ENCODE measurements at places on chromosomes 2 and 18.

DNA sequence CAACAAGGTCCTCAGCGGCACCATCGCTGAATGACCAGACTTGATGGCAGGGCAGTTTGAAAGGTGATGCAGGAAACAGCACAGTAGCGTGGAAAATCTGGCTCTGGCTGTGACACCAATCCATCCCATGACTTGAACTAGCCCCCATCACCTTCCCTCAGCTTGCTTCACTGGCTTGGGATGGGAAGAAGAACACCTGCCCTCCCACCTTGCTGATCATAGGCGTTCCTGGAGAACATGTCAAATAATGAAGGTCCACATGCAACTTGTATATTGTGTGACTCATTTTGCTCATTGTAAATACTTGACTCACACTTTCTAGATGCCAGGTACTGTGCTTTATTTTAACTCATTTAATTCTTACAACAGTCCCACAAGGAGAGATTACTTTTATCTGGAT, 292.4 kb upstream of the SPRED2 start:
- H3K4me3 ChIP-seq, result no peak overlapping the region
- H3K27ac ChIP-seq, result no peak overlapping the region
- H3K36me3 ChIP-seq, result no peaks in the 10 kb centered on the region
- DNase-seq, result no peak
- no peaks in the 10 kb centered on the region for H3K27me3 ChIP-seq

DNA sequence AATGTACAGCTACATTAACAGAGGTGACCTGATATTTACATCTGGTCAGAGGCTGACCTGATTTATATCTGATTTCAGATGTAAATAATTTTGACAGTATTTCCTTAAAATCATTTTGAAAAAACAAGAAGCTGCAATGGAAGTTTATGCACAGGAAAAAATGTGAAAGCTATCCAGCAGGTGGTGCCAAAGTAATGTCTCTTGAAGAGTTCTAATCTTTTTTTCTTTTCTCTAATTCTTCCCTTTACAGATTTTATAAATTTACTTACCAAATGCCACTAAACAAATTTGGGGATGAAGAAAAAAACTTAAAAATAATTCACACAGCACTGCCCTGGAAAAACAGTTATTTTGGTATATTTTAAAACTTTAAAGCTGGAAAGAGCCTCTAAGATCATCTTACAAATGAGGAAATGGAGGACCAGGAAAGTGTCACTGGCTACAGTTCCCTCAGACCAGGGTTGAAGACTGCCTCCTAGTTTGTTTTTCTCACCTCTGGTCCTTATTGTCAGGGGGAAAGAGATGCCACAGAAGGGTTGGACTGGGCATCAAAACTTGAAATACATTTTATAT, 16.4 kb upstream of the FBLN7 start:
- peaks cover 18% of the 10 kb centered on the region for H3K36me3 ChIP-seq
- H3K27me3 ChIP-seq, result no peaks in the 10 kb centered on the region
- H3K4me1 ChIP-seq, result no peaks in the 10 kb centered on the region
- DNase-seq, result peak; percentile 68
- no peak overlapping the region for H3K27ac ChIP-seq

DNA sequence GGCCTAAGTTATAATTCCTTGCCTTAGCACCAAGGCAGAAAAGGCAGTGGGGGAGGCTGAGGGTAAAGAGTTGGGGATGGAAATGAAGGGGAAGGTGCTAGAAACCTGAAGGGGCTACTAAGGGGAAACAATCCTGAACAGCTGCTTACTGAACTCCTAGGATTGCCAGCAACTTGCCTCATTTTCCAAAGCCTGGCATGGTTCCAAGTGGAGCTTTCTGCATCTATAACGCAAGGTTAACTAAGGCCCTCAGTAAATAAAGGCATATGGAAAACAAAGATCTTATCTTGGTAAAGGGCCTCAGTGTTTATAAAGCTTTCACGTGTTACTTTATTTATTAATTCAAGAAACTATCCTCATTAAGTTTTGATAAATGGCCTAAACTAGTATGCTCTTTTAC, 10.9 kb downstream of the MEP1B start:
- H3K4me1 ChIP-seq, result no peaks in the 10 kb centered on the region
- H3K36me3 ChIP-seq, result no peaks in the 10 kb centered on the region
- peaks cover 4% of the 10 kb centered on the region for H3K27me3 ChIP-seq
- H3K4me3 ChIP-seq, result no peak overlapping the region

DNA sequence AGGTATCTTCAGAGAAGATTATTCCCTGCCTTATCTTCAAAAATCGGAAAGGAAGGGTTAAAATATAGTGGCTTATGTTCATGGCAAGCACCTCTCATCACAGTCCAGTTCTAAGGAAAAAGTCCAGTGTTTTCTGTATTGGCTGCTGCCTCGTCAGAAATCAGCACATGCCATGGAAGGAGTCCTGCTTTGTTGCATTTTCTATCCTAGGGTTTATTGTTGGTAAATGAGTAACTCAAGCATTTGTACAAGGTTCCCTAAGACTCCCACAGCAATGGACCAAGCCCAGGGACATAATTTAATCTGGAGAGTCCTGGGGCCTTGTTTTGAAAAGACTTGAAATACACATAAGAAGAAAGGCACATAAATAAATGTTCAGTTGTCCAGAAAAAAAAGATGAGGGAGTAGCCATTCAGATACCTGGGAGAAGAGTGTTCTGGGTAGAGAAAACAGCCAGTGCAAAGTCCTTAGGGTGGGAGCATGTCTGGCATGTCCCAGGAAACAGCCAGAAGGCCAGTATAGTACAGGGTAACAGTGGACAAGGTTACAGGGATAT, 26.4 kb downstream of the NBEAL1 start:
- H3K4me1 ChIP-seq, result no peaks in the 10 kb centered on the region
- H3K27ac ChIP-seq, result no peak overlapping the region
- DNase-seq, result no peak
- no peaks in the 10 kb centered on the region for H3K27me3 ChIP-seq
- H3K4me3 ChIP-seq, result no peak overlapping the region

DNA sequence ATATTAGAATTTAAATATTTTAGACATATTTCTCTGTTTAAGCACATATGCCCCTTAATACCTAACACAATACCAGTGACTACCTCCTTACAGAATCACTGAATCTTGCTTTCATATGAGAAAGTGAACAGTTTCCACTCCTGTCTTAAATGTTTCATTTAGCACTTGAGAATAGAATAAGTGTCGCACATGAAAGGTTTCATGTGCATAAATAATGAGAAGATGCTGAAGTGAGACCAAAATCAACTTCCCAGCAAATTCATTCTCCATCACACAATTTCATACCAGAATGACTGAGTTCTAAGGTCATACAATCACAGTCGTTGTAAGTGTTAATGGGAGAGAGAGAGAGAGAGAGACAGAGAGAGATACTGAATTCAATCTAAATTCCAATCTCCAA, 51.2 kb downstream of the ATIC start:
- H3K27ac ChIP-seq, result no peak overlapping the region
- H3K36me3 ChIP-seq, result peaks cover 19% of the 10 kb centered on the region
- H3K4me1 ChIP-seq, result no peaks in the 10 kb centered on the region
- H3K4me3 ChIP-seq, result no peak overlapping the region

GRCh38 chr2:147430408-147430807, 414.4 kb upstream of the ACVR2A start:
- no peak overlapping the region for H3K4me3 ChIP-seq
- no peaks in the 10 kb centered on the region for H3K36me3 ChIP-seq
- no peaks in the 10 kb centered on the region for H3K27me3 ChIP-seq
- peaks cover 8% of the 10 kb centered on the region for H3K4me1 ChIP-seq

DNA sequence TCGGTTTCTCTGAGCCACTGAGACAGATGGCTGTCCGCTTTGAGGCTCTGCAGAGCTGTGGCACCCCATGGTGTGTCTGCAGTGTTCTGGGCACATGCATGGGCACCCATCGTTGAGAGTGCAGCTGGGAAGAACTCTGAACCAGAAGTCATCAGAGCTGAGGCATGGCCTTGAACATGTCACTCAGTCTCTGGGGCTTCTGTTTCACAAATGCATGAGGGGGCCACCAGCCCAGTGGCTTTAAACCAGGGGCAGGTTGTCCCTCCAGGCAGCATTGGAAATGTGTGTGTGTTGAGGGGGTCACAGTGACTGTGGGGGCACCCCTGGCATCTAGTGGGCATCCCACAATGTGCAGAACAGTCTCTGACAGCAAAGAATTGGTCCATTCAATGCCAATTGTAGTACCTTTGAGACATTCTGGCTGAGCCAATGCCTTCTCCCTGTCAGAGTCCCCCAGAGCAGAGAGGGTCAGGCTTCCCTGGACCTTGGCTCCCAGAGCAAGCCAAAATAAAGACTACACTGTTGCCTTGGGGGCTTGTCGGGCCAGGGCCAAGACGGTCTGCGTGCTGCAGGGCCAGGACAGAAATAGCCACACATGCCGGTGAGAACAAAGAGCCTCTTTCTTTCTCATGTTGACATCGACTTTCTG, 9.3 kb upstream of the PSMD1 start:
- no peak overlapping the region for H3K27ac ChIP-seq
- no peak overlapping the region for H3K4me3 ChIP-seq
- H3K27me3 ChIP-seq, result peaks cover 19% of the 10 kb centered on the region
- H3K36me3 ChIP-seq, result no peaks in the 10 kb centered on the region

GRCh38 chr2:153872311-153873051, 759 bp downstream of the GALNT13 start:
- peaks cover 3% of the 10 kb centered on the region for H3K36me3 ChIP-seq
- H3K27me3 ChIP-seq, result peaks cover 27% of the 10 kb centered on the region
- DNase-seq, result no peak

GRCh38 chr18:5466256-5466655, 77.5 kb downstream of the EPB41L3 start:
- no peaks in the 10 kb centered on the region for H3K27me3 ChIP-seq
- H3K4me3 ChIP-seq, result no peak overlapping the region
- DNase-seq, result no peak
- H3K36me3 ChIP-seq, result peaks cover 1% of the 10 kb centered on the region
- peak overlapping the region; percentile 42 for H3K27ac ChIP-seq

GRCh38 chr18:9348079-9348671, 13.6 kb downstream of the TWSG1 start:
- H3K36me3 ChIP-seq, result peaks cover 11% of the 10 kb centered on the region
- no peak overlapping the region for H3K27ac ChIP-seq
- no peaks in the 10 kb centered on the region for H3K27me3 ChIP-seq
- H3K4me3 ChIP-seq, result no peak overlapping the region
- DNase-seq, result no peak

GRCh38 chr2:99867770-99868169, 274.6 kb downstream of the AFF3 start:
- H3K4me1 ChIP-seq, result no peaks in the 10 kb centered on the region
- H3K36me3 ChIP-seq, result no peaks in the 10 kb centered on the region
- no peak overlapping the region for H3K27ac ChIP-seq
- no peaks in the 10 kb centered on the region for H3K27me3 ChIP-seq

DNA sequence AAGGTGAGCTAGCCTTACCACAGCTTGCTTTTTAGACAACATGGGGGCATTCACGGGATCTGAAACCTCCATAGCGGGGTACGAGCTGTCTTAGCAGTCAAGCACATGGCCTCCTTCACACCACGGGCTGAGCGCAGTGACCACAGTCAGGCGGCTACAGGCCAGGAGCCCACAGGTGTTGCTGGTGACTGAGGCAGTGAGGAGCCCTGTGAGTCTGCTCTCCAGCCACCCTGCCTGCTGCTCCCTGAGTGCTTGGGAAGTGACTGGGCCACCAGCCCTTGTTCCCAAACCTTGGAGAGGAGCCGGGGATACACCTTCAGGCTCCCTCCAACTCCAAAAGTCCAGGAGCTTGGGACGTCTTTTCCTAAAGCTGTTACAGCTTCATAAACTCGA, 418.1 kb upstream of the MYT1L start:
- H3K4me1 ChIP-seq, result no peaks in the 10 kb centered on the region
- no peak overlapping the region for H3K4me3 ChIP-seq
- DNase-seq, result no peak
- H3K27ac ChIP-seq, result no peak overlapping the region

DNA sequence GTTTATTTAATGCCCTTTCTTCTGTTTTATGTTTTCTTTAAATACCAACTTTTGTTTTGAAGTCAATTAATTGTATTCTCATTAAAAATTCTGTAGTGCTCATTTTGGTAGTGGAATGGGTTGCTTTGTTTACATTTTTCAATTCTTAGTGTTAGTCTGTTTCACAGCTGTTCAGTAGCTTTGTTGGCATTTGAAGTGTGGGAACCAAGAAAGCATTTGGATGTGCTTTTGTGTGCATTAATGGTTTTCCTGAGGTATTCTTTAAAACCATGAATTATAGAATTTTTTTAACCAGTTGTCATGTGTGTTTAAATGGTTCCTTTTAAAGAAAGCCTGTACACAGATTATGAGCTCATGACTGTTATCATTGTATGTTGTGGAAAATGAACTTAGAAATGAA, 19.7 kb downstream of the MIB1 start:
- no peak for DNase-seq
- H3K4me3 ChIP-seq, result no peak overlapping the region
- H3K36me3 ChIP-seq, result peaks cover 5% of the 10 kb centered on the region
- H3K4me1 ChIP-seq, result peaks cover 11% of the 10 kb centered on the region
- no peak overlapping the region for H3K27ac ChIP-seq

- H3K27ac ChIP-seq, result no peak overlapping the region
- H3K4me1 ChIP-seq, result no peaks in the 10 kb centered on the region
- no peaks in the 10 kb centered on the region for H3K36me3 ChIP-seq
- no peak for DNase-seq
Observed at GRCh38 chr2:101410746-101411145, 23.4 kb upstream of the CREG2 start.

DNA sequence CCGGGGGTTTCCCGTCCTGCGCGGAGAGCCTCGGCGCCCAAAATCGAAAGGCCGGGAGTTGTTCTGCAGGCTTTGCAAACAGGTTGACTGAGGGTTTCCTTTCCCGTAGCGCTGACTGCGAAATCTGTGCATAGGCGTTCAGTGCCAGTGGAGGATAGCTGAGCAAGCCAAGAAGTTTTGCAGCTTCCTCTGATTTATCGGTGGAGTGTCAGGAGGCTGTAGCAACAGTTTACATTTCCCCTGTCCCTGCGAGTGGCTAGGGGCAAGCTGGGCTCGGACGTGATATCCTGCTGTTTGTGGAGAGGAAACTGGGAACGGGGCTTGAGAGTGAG, 694 bp downstream of the THSD7B start:
- H3K27ac ChIP-seq, result no peak overlapping the region
- H3K4me1 ChIP-seq, result peaks cover 7% of the 10 kb centered on the region
- DNase-seq, result no peak

DNA sequence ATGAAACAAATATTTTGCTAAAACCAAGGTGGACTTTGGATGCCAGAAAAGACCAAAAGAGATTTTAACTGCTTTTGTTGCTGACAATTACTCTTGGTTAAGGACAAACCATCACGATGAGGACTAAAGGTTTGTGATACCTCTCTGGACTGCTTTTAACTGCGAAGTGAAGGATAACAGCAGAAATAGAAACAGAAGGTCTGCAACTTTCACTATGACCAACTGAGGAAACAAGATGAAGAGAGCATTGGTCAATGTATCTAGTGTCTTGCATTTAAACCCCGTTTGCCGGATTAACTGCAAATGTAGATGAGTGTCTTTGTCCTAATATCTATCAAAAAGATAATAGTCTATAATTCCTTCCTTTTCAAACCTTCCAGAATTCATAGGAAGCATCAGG, 541.7 kb downstream of the ERBB4 start:
- DNase-seq, result no peak
- H3K27ac ChIP-seq, result no peak overlapping the region
- H3K27me3 ChIP-seq, result no peaks in the 10 kb centered on the region
- no peaks in the 10 kb centered on the region for H3K36me3 ChIP-seq
- H3K4me3 ChIP-seq, result no peak overlapping the region
- no peaks in the 10 kb centered on the region for H3K4me1 ChIP-seq
